Activated CD8-positive, alpha-beta memory T cell treated with anti-CD3 and anti-CD28 coated beads, Interleukin-2, amount 10 ng/mL, durations not matched to agents 7 days and 5 days (primary cell): ENCODE measurements at places on chromosomes 6 and 20.

DNA sequence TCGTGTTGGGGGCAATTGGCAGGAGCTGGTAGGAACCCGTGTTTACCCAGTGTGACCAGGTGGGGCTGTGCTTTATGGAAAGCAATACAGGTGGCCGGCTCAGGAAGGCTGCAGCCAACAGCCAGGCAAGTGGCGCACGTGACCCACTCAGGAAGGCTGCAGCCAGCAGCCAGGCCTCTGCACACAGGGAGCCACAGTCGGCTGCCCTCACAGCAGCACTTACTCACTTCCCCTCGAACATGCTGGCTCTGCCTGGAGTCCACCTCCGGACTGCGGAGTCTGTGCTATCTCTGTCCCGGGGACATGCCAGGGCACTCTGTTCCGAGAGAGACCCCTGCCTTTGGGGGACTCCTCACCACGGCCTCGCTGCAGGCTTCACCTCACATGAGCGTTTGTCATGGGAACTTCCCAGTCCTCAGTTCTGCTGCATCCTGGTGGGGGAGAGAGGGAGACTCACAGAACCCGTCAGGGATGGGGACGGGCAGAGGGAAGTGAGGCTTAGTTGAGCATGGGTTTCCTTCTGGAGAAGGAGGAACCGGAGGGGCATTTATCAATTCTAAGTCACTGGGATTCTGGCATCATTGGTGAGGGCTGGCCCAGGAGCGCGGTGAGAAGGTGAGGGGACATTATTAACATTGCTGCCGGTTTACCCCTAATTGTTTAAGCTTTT is 76.8 kb downstream of the TTLL2 start:
- no peaks in the 10 kb centered on the region for H3K4me1 ChIP-seq
- H3K4me3 ChIP-seq, result no peak overlapping the region
- no peak overlapping the region for H3K27ac ChIP-seq
- no peaks in the 10 kb centered on the region for H3K36me3 ChIP-seq
- DNase-seq, result no peak

DNA sequence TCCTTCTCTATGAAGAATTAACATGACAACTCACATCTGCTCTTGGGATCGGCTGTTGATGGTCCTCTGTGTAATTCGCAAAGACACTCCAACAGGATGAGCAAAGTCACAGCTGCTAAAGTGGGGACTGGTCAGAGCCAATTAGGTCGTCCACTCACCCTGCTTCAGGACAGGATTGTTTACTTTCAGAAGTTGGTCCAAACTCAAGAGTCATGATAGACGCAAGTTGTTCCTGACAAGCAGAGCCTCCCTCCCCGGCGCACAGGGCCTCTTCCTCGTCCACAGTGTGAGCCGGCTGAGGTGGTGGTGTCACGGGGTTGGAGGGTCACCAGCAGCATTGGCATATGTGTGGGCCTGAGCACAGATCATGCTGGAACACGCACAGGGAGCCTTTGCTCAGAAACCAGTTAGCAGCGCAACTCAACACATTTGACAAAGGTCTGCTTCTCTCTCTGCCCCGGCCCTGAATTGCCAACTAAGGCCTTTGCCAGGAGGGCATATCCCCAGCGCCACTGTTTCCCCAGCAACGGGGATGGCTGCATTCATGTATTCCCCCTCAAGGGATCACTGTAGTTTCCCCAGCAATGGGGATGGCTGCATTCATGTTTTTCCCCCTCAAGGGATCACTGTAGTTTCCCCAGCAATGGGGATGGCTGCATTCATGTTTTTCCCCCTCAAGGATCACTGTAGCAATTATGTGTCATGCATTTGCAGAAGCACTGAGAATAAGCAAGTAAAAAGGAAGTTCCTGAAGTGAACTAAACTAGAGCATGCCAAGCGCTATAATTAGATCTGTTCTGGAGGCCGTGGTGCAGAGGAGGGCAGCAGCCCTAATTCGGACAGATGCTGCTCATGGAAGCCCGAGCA is 111.7 kb downstream of the THBS2 start:
- peaks cover 3% of the 10 kb centered on the region for H3K27me3 ChIP-seq
- no peak overlapping the region for H3K4me3 ChIP-seq
- H3K36me3 ChIP-seq, result no peaks in the 10 kb centered on the region
- H3K4me1 ChIP-seq, result no peaks in the 10 kb centered on the region
- peak; percentile 33 for DNase-seq

GRCh38 chr6:22751223-22751622 is 181.9 kb downstream of the HDGFL1 start:
- no peak overlapping the region for H3K27ac ChIP-seq
- H3K27me3 ChIP-seq, result no peaks in the 10 kb centered on the region
- no peak overlapping the region for H3K4me3 ChIP-seq
- H3K4me1 ChIP-seq, result no peaks in the 10 kb centered on the region

DNA sequence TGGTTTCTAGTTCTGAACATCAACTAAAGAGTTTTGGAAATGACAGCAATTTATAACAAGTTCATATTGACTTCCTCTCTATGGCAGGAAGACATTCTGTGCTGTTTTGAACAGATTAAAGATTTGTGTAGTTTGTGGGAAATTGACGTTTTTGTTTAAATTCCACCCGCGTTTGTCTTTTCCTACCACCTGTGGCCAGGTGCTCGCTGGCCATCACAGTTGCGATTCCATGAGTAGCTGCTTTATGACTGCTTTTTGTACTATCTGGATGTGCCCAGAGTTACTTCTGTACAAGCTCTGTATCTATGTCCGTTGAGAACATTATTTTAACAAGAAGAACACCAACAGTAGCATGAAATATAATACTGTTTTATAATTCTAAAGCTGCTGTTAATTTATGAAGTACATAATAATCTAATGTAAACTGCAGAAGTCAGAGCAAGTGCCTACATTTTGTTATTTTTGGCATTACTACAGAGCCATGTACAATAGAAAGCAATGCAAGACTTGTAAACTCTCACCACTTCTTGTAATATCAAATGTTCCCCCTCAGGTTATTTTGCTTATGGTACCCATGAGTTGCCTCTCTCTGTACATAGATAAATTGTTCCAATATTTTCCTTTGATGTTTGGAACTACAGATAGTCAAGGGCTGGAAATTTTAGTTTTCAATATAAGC is 33.5 kb downstream of the ZBTB2 start:
- H3K27me3 ChIP-seq, result no peaks in the 10 kb centered on the region
- DNase-seq, result no peak
- H3K27ac ChIP-seq, result no peak overlapping the region
- H3K36me3 ChIP-seq, result peaks cover 17% of the 10 kb centered on the region

- peak; percentile 62 for DNase-seq
- H3K4me3 ChIP-seq, result no peak overlapping the region
- H3K27me3 ChIP-seq, result peaks cover 47% of the 10 kb centered on the region
- no peaks in the 10 kb centered on the region for H3K36me3 ChIP-seq
Measured at GRCh38 chr6:166257911-166258318, 50.3 kb downstream of the PRR18 start.

DNA sequence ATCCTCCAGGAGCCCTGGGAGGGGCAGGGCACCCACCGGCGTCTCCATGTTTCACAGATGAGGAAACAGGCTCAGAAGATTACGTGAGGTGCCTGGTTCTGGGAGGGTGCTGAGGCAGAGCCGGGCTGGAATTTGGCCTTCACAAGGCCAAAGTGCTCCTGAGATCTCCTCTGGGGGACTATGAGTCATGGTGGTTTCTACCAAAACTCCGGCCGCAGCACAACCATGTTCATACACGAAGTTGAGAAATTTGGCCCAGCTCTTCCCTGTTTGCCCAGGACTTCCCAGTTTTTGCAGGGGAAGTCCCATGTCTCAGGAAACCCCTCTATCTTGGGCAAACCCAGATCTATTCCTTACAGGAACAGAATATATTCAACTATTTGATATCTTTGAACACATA is 172.9 kb upstream of the CDYL start:
- H3K27me3 ChIP-seq, result peaks cover 3% of the 10 kb centered on the region
- H3K36me3 ChIP-seq, result no peaks in the 10 kb centered on the region
- DNase-seq, result no peak
- H3K4me1 ChIP-seq, result peaks cover 1% of the 10 kb centered on the region
- no peak overlapping the region for H3K27ac ChIP-seq

DNA sequence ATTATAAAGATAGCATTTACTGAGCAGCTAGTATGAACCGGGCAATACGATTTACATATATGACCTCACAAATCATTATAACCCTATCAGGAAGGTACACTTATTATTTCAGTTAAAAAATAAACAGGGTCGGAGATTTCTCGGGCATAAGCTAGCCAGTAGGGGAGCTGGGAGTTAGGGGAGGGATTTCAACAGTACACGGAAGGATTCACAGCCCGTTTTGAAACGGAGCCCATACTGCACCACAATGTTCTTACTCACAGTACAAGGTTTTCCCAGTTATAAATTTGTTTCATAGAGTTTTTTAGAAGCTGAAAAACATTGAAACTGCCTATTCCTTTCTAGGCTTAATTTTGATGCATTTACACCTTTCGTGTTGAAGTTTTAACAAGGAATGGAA is 607.1 kb downstream of the HDGFL1 start:
- DNase-seq, result no peak
- H3K4me1 ChIP-seq, result no peaks in the 10 kb centered on the region
- no peaks in the 10 kb centered on the region for H3K36me3 ChIP-seq
- H3K4me3 ChIP-seq, result no peak overlapping the region
- no peaks in the 10 kb centered on the region for H3K27me3 ChIP-seq
- no peak overlapping the region for H3K27ac ChIP-seq

- peaks cover 6% of the 10 kb centered on the region for H3K36me3 ChIP-seq
- H3K27me3 ChIP-seq, result peaks cover 2% of the 10 kb centered on the region
- H3K27ac ChIP-seq, result no peak overlapping the region
- H3K4me1 ChIP-seq, result peaks cover 8% of the 10 kb centered on the region
- no peak overlapping the region for H3K4me3 ChIP-seq
- DNase-seq, result no peak
Measured at GRCh38 chr6:106077881-106078280, 8.3 kb upstream of the PRDM1 start.

GRCh38 chr6:7108196-7108963 is 619 bp downstream of the RREB1 start:
- peak; percentile 61 for DNase-seq
- peak overlapping the region; percentile 94 for H3K4me3 ChIP-seq
- H3K27ac ChIP-seq, result peak overlapping the region; percentile 92
- H3K4me1 ChIP-seq, result peaks cover 44% of the 10 kb centered on the region
- H3K27me3 ChIP-seq, result no peaks in the 10 kb centered on the region

GRCh38 chr6:37303091-37303660 is 45.2 kb upstream of the TMEM217 start:
- DNase-seq, result no peak
- H3K36me3 ChIP-seq, result peaks cover 19% of the 10 kb centered on the region
- H3K4me1 ChIP-seq, result peaks cover 9% of the 10 kb centered on the region
- no peaks in the 10 kb centered on the region for H3K27me3 ChIP-seq

DNA sequence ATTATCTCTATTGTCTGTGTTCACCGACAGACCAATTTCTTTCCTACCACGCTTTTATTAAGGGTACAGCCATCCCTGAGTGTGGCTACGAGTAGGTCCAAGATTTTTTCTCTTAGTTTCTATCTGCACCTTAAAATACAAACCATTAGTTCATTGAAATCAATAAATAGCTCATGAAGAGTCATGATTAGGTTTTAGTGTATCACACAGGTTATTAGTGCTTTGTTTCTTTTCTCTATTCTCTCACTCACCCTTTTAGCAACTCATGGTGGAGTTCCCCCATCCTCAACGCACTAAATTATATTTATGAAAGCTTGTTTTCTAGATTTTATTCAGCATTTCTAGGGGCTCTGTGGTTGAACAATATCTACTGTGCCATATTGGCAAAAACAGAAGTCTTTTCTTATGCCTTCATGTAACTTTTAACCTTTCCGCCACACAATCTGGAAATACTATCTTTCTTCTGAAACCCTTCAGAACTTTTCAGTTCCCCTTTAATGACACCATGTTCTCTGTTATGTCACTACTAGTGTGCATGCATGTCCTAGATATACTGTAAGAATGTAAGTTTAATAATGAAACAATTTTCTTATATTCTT is 128.2 kb upstream of the LAMA2 start:
- H3K4me1 ChIP-seq, result no peaks in the 10 kb centered on the region
- H3K36me3 ChIP-seq, result no peaks in the 10 kb centered on the region
- H3K27ac ChIP-seq, result no peak overlapping the region
- no peak for DNase-seq
- H3K4me3 ChIP-seq, result no peak overlapping the region

- H3K4me3 ChIP-seq, result no peak overlapping the region
- H3K27ac ChIP-seq, result no peak overlapping the region
- peaks cover 77% of the 10 kb centered on the region for H3K27me3 ChIP-seq
- DNase-seq, result peak; percentile 64
- no peaks in the 10 kb centered on the region for H3K36me3 ChIP-seq
Measured at GRCh38 chr6:29834564-29835436, 7.2 kb downstream of the HLA-G start.

DNA sequence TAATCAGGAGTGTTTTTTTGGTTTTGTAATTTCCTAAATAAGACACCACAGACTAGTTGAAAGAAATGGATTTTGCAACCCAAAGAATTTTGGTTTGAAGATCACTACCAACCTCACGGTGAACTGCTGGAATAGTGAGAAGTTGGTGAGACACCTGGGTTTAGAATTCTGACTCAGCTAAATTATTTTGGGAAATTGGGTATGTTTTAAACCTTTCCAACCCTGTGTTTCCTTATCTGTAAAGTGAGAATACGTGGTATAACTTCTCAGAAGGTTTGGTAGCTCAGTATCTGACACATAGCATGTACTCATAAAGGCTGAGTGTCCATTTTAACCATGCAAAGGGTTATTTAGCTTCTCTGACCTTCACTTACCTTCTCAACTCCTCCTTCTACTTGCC is 261.9 kb downstream of the FOXA2 start:
- no peak overlapping the region for H3K27ac ChIP-seq
- no peak overlapping the region for H3K4me3 ChIP-seq
- no peaks in the 10 kb centered on the region for H3K4me1 ChIP-seq
- H3K27me3 ChIP-seq, result no peaks in the 10 kb centered on the region
- no peak for DNase-seq

DNA sequence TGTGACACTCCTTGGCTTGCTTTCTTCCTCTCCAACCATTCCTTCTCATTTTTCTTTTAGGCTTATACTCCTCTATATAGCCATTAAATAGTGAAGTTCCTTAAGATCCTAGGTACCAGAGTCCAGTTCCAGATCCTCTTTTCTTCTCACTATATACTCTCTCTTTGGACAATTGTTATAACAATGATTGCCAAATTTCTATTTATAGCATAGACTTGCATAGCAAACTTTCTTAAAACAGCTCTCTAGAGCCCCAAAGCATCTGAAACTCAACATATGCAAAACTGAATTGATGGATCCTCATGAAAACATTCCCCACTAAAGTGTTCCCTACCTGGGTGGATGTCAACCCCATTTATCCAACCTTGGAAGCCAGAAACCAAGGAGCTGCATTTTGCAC is 13.4 kb downstream of the PHIP start:
- no peak for DNase-seq
- no peak overlapping the region for H3K27ac ChIP-seq
- H3K27me3 ChIP-seq, result no peaks in the 10 kb centered on the region
- no peak overlapping the region for H3K4me3 ChIP-seq

GRCh38 chr6:41231246-41231645 is 3.1 kb downstream of the TREML4 start:
- H3K4me1 ChIP-seq, result no peaks in the 10 kb centered on the region

- H3K27me3 ChIP-seq, result no peaks in the 10 kb centered on the region
- H3K4me1 ChIP-seq, result peaks cover 35% of the 10 kb centered on the region
- no peak overlapping the region for H3K4me3 ChIP-seq
- H3K36me3 ChIP-seq, result peaks cover 29% of the 10 kb centered on the region
Measured at GRCh38 chr20:44914924-44915323, 5.1 kb downstream of the PABPC1L start.
